ENCODE measurements at places on chromosomes 1 and 21.

DNA sequence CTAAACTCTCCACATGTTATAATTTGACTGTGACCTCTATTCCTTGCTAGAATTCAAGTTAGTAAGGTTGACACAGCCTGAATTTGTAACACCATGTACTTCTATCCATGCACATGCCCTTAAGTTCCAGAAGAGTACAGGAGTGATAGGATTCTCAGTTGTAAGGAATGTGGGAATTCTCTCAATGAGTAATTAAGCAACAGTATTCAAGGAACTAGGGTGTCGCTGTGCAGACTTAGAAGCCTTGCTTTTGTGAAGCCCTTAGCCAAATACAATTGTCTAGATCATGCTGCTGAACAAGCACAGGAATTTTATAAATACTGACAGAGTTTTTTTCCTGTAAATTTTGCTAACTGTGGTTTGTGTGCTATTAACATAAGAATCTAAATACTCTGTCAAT, 276.3 kb upstream of the PTBP2 start:
- no peak for DNase-seq

DNA sequence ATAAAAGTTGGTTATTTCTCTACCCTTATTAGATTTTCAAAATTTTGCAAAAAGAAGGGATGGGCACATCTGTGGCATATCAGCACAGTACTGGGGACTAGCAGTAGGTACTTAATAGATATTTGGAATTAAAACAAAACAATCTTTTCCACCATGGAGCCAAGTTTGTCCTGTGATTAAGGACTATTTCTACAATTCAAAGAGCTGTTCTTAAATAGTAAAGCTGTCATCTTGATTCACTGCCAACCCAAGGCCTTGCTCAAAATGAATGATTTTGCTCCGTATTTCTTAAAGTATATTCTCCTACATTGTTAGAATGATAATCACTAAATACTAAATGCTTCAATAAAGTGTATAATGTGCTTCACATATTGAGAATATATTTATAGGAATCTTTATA, 169.9 kb downstream of the S1PR1 start:
- no peak for DNase-seq

DNA sequence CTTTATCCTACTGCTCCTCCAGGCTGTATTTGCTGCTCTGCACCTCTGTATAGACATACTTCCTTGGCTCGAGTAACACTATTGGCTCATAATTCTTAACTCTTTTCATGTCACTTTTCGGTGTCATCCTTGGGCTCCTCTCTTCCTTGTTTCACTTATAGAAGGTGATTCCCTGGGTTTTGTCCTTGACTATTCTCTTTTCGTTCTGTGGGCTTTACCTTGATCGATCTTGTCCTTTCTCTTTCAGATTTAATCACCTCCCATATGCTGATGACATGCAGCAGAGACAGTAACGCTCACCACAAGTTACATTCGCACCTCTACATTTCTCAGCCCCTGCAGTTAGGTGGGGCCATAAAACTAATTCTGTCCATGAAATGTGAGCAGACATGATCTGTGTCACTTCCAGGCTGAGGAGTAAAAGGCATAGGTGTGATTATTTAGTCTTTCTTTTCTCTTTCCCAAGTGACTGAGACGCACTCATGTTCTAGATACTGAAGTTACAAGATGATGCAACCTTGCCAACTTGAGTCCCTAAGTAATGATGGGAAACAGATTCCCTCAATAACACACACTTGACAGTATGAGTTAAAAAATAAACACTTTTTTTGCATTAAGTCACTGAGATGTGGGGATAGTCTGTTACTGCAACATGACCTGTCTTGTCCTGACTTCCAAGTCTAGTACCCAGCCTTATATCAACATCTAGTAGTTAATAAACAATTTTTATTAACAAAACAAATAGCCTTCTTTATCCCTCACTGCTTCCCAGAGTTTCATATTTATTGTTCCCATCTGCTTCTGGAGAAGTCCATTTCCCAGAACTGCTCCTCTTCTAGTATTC, 49.9 kb upstream of the HAO2 start:
- DNase-seq = no peak

- no peak for DNase-seq
These were observed 327.5 kb upstream of the LYPLAL1 start for GRCh38 chr1:218846181-218846580.

DNA sequence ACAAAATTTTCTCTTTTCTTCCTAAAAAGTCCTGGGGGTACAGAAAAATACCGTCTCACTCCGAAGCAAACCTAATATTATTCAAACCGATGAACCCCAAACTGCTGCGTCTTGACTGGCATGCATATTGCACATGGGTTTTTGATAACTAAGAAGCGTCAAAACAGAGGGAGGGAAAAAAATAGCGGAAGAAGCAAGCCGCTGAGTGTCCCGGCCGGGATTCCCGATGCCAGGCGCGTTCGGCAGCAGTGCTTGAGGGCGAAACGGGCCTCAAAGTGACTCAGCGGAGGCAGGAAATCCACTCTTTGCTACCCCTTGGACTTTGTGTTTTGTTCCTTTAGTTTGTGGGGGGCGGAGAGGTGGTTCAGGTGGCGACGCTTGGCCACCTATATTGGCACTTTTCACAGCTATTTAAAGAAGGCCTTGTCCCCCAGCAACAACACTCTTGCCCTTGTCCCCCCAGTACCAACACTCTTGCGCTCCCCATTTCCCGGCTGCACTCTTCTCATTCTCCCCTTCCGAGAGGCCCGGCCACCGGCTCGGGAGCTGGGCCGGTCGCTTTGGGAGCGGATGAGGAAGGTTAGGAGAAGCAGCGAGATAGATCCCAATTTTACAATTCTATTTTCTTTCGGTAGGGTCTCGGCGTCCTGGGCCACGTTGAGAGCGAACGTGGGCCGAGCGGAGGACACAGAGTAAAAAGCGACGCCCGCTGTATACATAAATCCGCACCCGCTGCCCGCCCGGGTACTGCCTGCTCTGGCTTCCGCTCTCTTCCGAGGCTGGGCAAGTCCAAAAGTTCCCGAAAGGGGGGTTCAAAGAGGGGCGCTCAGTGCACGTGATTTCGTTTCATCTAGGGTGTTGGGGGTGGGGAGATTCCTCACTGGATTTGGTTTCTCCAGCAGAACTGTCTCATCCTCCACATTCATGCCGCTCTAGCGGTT, 2.5 kb downstream of the LMX1A start:
- no peak for DNase-seq

DNA sequence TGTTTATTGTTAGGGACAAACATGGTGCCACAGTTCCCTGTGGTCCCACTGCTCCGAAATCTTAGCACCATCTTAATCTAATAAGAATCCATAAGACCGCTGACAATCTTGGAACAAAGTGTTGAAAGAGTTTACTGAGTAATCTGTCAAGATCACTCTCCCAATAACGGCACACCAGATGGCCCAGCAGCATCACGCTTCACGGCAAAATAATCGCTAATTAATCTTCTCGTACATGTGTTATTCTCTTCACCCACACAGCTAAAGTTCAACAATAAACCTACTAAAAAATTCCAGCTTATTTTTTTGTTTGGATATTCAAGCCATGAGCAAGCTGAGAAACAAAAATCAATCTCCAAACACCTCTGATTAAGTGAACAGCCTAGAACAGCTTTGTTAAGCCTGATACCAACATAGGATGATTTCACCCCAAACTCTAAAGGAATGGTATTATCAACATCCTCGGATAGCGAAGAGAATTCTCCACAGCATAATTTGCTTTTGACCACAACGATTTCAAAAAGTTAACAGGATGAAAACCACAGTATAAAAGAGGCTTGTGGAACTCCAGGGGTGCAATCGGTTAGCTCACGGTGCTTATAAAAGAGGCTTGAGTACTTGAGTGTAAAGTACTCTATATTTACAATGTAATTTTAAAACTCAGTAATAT, 329.9 kb upstream of the GREM2 start:
- DNase-seq = no peak

- no peak for DNase-seq
These were observed 12.0 kb upstream of the TARBP1 start for GRCh38 chr1:234490793-234491479.

GRCh38 chr1:7847599-7847998, 5.3 kb downstream of the UTS2 start:
- DNase-seq = no peak

- no peak for DNase-seq
These were observed 15.4 kb downstream of the LIN9 start for GRCh38 chr1:226293553-226293920.

- no peak for DNase-seq
These were observed 29.6 kb downstream of the LAMC1 start for GRCh38 chr1:183052861-183053260.

- no peak for DNase-seq
These were observed 14.7 kb downstream of the DOP1B start for GRCh38 chr21:36171336-36171735.

- DNase-seq = no peak
These were observed 35.2 kb upstream of the ABCA4 start for GRCh38 chr1:94156096-94156625.

- DNase-seq = no peak
These were observed 65.5 kb upstream of the B3GALT2 start for GRCh38 chr1:193251950-193252349.

GRCh38 chr1:44619261-44619900, 54.9 kb downstream of the TMEM53 start:
- DNase-seq = no peak

- no peak for DNase-seq
These were observed 2.1 kb downstream of the RIPK4 start for GRCh38 chr21:41764558-41765419.

DNA sequence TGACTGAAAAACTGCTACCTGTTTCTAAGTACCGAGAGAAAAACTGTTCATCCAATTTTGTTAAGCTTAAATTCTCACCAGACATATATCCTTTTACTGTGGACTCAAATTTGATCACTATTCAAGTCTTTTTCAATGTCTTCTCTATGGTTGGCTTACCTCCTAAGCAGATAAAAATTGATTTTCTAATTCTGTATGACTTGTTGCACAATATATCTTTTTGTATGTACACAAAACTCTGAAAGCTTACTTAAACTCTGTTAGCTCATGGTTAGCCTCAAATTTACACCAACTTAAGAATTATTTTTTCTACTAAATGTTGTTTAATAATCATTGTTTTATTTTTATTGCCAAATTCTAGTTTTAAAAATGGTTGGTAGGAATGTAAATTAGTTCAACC, 715.4 kb downstream of the LTN1 start:
- no peak for DNase-seq

DNA sequence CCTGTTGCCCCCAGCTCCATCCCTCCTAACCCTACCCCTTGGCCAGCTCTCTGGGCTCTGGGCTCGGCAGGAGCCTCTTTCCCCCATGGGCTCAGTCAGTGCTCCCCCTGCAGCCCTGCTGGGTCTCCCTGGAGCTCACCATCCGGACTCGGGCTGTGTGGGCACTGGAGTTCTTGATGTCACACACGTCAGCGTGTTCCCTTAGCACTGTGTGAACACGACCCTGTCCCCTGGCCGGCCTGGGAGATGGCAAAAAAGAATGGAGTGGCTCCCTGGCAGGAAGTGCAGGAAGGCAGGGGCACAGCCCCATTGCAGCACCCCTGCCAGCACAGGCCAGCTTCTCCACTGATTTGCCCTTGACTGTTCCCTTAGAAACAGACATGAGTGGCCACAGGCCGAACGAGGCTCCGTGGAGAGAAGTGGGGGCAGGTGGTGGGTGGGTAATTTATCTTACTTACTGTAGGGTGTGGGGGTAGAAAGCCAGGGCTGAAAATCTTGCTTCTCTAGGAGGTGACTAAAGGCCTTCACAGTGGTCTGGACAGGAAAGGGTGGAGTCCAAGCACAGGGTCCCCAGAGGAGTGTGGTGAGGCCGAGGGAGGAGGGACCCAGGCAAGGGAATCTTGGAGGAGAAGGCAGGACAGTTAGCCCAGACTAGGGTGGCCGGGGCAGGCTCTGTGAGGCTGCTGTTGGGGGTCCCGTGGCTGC, 381.7 kb upstream of the VAMP3 start:
- no peak for DNase-seq

GRCh38 chr1:17514776-17515175, 24.7 kb upstream of the ARHGEF10L start:
- DNase-seq = no peak

DNA sequence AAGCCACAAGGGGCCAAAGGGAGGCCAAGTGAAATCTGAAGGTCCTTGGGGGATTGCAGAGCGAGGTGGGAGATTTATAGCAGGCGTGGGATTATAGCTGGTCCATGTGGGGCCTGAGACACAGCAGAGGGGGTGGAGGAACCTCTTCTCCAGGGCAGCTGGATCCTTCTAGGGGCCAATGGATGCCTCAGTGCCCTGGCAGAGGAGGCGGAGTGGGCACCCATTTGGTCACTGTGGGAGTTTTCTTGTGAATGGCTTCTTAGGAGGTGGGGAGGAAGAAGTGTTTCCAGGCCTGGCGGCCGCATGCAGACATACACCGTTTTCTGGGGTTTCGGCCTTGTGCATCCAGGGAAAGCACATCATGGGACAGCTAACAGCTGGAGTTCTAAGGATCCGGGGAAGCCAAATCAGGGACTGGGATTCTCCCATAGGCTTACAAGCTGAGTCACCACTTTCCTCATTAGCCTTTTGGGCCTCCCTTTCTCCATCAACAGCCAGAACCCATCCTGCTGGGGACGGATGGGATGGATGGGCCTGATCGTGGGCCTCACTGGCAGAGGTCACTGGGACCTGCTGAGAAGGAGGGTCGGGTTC, 76.5 kb downstream of the RHOU start:
- no peak for DNase-seq

DNA sequence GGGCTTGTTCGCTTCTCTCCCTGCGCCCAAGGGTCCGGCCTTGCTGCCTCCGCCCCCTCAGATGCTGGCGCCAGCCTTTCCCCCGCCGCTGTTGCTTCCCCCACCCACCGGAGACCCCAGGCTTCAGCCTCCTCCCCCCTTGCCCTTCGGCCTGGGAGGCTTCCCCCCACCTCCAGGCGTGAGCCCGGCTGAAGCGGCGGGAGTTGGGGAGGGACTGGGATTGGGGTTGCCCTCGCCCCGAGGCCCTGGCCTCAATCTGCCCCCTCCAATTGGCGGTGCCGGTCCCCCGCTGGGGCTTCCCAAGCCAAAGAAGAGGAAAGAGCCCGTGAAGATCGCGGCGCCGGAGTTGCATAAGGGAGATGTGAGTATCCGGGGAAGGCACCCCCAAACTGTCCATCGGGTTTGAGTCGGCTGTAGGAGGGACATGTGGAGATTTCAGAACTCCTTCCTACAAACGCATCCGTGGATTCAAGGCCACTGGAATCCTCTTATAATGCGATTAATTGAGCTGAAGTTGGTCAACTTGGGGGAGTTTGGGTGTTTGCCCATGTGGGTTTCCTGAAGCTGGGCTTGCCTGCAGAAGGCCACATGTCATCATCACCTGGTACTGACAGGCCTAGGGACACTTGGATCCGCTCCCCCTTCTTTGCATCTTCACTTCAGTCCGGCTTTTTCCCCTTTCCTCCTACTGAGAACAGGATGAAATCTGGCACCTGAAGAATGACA, 707 bp downstream of the PRCC start:
- DNase-seq = no peak

DNA sequence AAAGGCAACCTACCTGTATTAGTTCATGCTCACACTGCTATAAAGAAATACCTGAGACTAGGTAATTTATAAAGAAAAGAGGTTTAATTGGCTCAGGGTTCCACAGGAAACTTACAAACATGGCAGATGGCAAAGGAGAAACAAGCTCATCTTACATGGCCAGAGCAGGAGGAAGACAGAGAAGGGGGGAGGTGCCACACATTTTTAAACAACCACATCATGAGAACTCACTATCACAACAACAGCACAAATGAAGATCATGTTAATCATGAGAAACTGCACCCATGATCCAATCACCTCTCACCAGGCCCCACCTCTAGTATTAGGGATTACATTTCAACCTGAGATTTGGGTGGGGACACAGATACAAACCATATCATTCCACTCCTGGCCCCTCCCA, 90.6 kb upstream of the KCTD3 start:
- no peak for DNase-seq

GRCh38 chr1:145927916-145928643, 796 bp upstream of the RBM8A start:
- no peak for DNase-seq
